Activated T-helper 9 cell treated with anti-CD3 and anti-CD28 coated beads, Interleukin-2, amount 50 U/mL, for 16 hours (primary cell): ENCODE measurements at places on chromosomes 6 and 20.

DNA sequence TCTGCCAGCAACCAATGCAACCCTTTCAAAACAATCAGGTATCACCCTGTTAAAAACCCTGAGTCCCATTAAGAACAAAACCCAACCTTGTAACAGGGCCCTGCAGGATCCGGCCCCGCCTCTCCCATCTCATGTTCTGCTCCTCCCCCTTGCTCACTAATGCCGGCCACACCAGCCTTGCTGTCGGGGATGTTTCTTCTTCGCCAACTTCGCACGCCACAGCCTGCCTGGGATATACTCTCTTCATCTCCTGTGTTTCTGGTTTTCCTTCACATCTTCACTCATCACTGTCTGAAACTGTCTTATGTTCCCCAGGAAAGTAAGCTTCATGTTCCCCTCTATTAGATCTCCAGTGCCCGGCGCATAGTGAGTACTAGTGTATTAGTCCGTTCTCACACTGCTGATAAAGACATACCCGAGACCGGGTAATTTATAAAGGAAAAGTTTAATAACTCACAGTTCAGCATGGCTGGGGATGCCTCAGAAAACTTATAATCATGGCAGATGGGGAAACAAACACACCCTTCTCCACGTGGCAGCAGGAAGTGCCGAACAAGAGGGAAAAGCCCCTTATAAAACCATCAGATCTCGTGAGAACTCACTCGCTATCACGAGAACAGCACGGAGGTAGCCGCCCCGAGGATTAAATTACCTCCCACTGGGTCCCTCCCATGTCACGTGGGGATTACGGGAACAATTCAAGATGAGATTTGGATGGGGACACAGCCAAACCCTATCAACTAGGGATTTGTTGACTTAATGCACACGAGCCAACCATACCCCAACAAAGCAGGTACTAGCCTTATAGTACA, 5.1 kb downstream of the TP53RK start:
- no peak for DNase-seq

DNA sequence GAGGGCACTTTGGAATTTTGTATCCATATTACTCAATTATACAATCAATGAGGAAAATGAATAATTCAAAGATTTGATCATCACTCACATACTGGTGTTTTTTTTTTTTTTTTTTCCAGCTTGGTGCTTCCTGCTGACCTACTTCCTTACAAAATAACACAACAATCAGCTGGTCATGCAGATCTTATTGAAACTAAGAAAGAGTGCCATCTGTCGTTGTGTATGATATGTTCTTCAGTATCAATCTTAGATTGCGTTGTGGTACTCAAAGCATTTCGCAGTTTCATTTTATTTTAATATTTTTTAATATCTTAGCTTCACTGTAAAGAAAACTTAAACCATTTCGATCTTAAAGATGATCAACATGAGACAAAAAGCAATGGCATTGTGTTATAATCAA, 155.6 kb downstream of the OGFRL1 start:
- DNase-seq: no peak

DNA sequence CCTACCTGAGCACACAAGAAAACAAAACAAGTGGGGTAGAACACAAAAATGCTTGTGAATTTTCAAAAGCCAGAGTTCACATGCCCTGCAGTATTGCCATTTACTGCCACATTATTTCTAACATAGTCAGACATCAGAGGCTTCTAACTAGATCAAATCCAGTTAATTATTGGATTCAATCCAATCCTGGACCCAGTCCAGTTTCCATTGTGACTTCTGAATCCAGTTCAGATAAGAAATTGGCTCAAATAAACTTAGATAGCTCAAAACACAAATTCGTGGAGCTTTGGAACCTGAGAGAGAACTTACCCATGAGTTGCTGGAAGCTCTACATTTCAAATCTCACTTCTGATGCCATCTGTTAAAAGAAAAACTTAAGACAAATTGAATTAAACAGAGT, 85.2 kb upstream of the ANKEF1 start:
- DNase-seq: no peak

GRCh38 chr6:89410788-89411144, 1.3 kb downstream of the RRAGD start:
- no peak for DNase-seq

GRCh38 chr6:129661536-129662405, 48.2 kb downstream of the ARHGAP18 start:
- no peak for DNase-seq

- DNase-seq: no peak
These were observed 132.0 kb upstream of the RNF24 start for GRCh38 chr20:4147319-4147718.

GRCh38 chr6:67883500-67884366, 751.3 kb upstream of the ADGRB3 start:
- no peak for DNase-seq

DNA sequence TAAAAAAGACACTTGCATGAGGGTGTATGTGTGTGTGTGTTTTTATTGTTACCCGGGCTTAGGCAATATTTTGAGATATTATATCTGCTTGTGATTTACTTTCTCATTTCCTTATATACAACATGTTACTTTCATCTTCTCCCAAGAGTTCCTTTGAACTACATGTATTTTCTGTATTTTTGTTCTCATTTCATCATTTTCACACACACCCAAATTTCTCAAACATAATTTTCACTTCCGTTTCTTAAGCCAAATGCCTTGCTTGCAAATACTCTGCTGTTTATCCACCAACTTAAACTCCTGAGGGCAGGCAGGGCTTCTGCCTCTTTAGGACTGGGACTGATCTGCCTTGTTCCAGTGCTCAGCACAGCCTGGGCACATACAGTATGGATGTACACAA, 69.3 kb upstream of the FYN start:
- no peak for DNase-seq

DNA sequence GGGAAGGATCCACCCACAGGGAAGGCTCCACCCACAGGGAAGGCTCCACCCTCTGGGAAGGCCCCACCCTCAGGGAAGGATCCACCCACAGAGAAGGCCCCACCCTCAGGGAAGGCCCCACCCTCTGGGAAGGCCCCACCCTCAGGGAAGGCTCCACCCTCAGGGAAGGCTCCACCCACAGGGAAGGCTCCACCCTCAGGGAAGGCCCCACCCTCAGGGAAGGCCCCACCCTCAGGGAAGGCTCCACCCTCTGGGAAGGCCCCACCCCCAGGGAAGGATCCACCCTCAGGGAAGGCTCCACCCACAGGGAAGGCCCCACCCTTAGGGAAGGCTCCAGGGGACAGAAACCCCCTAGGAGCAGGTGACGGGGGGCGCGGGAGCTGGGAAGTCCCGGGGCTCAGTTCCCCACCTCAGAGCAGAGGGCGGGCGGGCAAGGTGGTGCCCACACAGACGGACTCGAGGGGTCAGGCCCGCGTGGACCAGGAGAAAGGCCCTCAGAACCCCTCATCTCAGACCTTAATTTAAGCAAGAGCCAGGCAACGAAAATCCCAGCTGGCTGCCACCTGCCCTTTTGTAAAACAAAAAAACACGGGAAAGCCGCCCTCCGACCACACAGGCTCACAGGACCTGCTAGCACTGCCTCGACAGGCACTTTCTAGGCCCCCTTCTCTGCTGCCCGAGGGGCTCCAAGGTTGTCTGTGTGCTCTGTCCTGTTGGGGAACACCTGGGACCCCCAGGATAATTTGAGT, 39.7 kb downstream of the KCNQ2 start:
- DNase-seq: no peak

DNA sequence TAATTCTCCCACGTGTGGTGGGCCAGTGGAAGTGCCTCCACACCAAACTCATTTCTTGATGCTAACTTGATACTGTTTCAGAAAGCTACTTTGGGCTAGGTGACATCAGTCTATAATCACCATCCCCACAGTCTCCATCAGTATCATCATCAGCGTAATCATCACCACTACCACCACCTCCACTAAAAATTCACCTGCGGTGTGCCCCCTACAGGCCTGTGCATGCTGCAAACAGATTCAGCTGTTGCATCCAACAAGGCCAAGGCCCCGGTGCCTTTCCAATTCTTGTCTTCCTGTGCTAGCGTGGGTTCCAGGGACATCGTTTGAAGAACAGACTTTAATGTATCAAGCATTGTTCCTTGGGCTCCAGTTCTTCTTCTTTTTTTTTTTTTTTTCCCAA, 201.3 kb upstream of the EXOC2 start:
- DNase-seq: no peak

DNA sequence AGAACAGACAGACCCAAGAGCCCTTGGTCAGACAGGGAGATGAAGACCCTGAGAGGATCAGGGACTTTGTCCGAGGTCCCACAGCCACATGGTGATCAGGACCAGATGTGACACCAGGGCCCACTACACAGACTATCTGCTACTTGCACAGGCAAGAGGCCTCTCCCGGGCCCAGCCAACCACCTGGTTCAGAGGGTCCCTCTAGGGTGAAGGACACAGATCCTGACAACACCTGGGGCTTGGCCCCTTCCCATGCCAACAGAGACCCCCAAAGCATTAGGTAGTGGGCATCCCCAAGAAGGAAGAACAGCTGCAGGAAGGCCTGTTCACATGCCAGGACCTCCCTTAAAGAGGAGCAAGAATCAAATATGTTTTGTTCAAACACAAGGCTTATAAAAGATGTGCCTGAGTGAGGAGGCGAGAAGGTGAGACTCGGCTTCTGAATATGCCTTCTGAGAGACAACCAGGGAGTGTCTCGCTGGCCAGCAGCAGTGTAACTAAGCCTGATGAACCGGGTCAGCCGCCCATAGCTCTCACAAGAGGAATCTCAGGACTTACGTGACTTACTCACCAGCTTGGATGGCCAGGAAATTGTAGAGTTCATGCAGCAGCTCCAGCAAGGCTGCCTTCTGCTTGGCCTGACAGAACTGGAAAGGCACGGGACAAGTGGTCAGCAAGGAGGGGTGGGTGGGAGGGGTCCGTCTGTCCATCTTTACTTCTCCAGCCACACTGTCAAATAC, 5.0 kb downstream of the LEMD2 start:
- DNase-seq: no peak

- no peak for DNase-seq
These were observed 103.5 kb downstream of the JARID2 start for GRCh38 chr6:15349379-15349778.

- DNase-seq: no peak
These were observed 438.1 kb downstream of the BCKDHB start for GRCh38 chr6:80544555-80544954.

DNA sequence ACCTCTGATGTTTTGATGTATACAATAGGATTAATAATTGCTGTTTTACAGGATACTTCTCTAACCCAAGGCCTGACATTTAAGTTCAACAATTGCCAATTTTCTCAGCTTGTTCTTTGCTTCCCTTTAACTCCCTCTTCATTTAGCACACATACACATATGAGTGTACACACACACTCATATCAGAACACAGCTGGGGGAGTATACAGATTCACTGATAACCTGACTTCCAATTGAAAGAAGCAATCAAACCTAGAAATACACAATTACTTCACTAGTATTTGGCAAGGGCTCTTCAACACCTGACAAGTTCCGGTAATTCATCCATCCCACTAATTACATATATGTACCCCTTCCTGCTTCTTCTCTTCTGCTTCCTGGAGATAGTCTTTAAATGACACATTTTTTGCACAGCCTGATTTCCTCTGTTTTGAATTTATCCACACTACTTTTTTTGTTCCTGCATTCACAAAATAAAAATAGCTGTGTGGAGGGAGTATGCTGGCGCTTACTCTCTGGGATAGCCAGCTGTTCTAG, 11.2 kb downstream of the UST start:
- no peak for DNase-seq

GRCh38 chr20:14726591-14726990, 389.2 kb upstream of the FLRT3 start:
- DNase-seq: no peak

- DNase-seq: no peak
These were observed 8.8 kb downstream of the ASIP start for GRCh38 chr20:34250005-34250404.

DNA sequence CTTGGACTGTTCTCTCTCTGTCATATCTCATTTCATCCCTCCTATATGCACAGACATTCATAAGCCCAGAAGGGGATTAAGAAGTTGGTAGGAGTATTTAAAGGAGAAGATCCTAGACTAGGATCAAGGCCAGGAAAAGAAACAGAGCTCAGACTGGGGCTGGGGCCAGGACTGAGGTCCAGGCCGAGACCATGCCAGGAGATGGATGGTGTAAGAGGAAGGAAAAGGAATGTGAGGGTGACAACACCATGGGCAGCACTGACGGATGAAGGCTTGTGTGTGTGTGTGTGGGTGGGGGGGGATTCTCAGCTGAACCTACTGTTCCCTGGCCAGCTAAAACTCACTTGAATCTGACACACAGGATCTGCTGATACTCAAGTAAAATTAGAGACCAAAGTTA, 182.1 kb downstream of the KIF6 start:
- no peak for DNase-seq

DNA sequence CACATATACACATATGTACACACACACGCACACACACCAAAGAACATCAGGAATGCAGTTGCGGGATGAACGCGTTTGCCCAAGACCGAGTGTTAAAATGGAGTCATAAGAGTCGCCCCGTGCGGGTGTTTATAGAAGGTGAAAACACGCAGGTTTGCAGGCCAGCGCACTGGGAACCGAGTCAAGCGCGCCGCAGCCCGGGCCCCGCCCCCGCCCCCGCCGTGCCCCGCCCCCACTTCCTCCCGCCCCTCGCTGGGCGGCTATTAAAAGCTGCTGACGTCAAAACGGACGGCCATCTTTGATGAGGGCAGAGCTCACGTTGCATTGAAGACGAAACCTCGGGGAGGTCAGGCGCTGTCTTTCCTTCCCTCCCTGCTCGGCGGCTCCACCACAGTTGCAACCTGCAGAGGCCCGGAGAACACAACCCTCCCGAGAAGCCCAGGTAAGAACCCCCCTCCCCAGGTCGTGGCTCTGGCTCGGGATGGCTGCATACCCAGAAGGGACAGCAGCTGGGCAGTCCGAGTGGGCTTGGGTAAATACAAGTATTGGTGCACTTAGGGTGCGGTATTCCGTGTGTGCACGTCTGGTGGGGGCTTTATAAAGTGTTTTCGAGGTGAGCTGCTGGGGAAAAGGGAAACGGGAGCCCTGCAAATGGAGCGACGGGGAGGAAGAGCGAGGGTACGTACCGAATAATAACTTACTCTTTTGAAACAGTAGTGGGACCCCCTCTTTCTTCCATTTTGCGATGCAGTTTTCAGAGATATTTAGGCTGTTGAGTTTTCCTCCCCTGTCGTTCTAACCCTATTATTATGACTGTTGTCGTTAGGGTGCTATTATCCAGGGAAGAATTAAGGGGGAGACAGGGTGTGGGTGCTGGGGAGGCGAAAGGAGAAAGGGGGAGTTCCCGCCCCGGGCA, at the start of gene SNAP25:
TSS of gene SNAP25 (plus strand) at position 295 of the 916 bp plus-strand sequence. CDS start 56,662 bp downstream, outside the sequence.
- peak; percentile 6 for DNase-seq

DNA sequence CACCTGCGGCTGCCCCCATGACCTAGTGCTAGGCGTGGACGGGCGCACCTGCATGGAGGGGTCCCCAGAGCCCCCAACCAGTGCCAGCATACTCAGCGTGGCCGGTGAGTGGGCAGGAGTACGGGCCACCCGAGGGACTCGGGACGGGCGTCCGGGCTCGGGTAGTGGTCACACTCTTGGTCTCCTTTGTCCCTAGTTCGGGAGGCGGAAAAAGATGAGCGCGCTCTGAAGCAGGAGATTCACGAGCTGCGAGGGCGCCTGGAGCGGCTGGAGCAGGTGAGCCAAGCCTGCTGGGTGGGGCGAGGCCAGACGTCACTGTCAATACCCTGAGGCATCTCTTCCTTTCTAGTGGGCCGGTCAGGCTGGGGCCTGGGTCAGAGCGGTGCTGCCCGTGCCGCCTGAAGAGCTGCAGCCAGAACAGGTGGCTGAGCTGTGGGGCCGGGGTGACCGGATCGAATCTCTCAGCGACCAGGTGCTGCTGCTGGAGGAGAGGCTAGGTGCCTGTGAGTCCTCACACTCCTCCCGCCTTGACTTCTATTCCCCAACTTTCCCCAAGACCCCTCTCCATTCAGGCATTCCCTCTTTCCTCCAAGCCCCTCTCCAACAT, 2.9 kb downstream of the EGFL8 start:
- no peak for DNase-seq
